ENCODE measurements at places on chromosomes 5 and 9.

DNA sequence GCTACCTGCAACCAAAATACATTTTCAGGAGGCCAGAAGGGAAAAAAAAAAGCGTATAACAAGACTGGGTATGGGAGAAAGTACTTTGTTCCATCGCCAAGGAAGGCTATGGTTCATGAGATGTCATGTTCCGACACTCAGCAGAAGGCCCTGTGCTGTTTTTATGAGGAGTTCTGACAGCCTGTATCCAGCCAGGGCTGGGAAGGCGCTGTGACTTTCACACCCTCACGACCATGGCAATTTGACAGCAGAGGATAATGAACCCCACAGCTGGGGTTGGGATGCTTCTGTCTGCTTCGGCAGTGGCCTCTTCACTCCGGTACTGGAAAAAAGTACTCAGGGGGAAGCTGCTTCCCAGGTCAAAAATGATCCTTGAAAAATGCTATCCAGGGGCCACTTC, 154.4 kb downstream of the PRELID2 start:
- DNase-seq = no peak

DNA sequence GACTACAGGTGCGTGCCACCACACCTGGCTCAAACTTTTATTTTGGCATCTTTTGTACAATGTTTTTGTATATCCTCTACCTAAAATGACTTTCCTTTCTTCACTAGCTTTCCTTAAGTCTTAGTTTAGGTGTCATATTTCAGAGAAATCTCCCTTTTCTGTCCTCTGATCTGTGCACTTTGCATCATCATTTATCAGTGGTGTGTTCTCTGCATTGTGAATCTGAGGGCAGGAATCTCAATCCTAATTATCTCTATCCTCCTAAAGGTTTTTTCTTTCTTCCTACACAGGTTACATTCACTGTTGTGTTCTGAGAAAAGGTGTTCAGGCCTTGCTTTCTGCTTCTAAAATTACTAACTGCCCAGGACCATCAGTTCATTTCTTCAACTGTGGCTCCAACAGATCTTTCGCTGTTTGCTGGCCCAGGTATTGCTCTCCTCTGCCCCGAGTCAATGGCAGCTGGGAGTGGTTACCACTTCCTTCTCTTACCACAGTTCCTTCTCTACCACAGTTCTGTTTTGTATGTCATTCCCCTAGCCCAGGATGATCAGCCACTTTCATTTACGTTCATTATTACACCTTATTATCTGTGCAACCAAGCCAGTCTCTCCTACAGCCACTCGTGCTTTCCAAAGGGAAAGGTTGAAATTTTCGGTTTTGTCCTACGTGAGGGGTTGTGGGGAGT, 14.0 kb downstream of the TGFBR1 start:
- DNase-seq = no peak

DNA sequence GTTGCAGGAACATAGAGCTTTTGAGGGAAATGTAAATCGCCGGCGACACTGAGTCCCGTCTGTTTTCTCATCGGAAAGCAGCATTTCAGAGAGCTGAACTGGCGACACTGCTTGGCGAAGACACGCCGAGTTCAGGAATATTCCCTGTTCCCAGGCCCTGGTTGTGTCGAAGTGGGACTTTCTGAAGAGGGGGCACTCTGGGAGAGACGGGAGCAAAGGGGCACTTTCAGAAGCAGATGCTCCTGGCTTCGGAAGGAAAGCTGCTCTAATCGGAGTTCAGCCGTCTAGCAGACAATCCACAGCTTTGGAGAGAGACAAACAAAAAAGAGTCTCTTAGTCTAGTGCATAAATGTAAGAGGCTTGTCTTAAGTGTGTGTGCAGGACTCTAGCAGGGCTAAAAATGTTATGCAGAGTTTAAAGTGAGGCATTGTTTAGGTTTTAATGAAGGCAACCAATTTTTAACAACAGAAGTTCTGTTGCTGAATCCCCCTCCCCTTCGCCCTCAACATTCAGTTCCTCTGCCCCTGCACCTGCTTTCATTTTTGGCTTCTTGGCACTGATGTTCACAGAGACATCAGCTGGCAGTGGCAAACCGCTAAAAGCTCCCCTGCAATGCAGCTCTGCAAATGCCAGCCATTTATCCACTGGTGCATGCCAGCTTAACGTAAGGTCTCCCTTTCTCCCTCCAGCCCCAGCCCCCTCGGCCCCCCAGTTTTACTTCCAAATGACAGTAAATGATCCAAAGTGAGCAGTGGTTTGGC, 289.5 kb upstream of the MPDZ start:
- peak; percentile 14 for DNase-seq

DNA sequence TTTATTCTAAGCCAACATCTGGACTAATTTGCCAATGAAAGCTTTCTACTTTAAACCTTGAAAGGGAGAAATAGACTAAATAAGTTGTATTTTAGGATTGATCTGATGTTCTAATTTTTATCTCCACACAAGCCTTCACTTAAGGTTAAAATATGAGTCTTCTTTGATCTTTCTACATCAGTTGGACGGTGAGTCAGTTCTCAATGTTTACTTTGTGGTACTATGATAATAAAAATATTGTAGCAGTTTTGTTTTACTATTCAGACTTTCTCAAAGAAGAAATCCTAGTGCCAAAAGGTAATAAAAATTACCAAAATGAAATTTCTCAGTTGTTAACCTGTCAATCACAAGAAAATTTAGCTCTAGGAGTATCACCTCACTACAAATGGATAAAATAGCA, 203.5 kb upstream of the RGMB start:
- DNase-seq = no peak

DNA sequence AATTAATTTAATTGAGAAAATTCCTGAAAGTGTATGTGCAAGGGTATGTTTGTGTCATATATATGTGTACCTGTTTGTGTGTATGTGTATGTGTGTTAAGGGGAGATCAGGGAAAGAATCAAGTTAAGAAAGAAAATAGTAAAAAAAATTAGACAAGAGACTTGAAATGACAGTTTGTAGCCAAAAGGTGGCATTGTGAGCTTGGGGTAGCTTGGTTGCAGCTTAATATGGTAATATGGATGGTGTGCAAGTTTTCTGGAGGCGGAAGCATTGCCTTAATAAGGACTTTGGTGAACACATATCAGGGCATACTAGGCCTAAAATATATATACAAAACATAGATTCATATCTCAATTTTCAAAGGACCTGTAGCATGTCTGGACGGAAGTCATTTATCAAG, 129.9 kb downstream of the INSYN2B start:
- DNase-seq = no peak

DNA sequence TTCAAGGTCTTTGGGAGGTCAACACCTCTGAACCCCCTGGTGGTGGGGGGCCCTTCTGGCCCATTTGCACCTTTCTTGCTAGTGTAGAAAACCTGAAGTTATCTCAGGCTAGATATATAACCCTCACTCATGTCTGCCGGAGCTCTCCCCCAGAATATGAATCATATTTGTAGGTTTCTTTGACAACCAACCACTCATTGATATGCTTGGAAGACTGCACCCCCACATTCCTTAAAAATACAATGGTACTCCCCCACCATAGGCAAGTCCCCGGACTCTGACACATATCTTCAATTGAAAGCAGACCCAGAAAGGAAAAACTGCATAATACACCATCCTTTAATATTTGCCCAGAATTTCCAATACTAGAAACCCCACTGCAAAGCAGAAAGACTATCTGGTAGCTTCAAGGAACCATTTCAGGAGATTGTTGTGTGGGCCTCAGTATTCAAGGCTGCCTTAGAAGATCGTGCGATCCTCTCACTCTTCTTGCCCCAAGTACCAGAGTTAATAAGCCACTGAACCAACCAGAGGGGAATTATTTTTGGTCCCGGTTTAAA, 978 bp upstream of the UBE2B start:
- DNase-seq = no peak
